ENCODE measurements at places on chromosomes 12 and 14.

- no peak for ATAC-seq
These were observed 59.9 kb downstream of the PRKAB1 start for GRCh38 chr12:119727600-119728443.

GRCh38 chr14:60329274-60329673 is 80.3 kb downstream of the PPM1A start:
- no peak for ATAC-seq

DNA sequence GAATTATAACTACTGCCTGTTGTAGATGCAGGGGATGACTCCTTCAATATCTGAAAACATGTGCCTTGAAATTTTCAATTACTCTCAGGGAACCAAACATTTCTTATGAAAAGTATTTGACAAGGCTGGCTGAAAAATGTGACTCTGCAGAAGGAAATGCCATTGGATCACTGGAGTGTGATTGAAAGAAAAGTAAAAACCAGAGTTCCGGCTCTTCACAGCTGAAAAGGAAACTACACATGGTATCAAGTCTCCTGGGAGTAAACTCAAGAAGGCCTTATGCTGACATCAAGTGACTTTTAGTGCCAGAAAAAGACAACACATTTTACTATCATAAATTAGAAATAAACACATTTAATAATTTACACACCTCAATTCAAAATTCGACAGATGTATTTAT is 693.0 kb downstream of the LRFN5 start:
- ATAC-seq: no peak

DNA sequence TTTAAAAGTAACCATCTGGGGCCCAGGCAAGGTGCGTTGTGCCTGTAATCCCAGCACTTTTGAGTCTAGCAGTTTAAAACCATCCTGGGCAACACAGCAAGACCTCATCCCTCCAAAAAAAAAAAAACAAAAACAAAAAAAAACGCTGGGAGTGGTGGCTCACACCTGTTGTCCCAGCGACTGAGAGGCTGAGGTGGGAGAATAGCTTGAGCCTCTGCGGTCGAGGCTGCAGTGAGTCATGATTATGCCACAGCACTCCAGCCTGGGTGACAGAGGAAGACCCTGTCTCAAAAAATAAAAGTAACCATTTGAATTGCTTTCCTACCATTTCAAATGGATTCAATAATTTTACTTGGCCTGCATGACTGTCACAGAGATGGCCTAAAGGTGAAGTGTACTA is 186.5 kb upstream of the ATP2B1 start:
- no peak for ATAC-seq

DNA sequence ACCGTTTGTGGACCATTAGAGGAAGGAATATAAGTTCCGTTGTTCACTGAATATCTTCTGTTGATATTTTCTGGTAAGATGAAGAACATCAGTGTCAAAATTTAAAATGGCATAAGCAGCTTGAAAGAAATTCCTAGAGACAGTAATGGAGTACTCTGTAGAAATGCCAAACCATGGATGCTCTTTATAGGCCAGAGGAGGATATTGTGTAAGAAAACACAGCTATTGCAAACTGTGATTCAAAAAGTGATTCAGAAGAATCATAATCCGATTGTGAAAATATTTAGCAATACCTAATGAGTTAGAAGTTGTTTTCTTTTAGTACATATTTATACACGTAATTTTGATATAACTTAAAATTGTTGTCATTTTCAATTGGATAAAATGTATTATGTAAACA is 102.8 kb downstream of the SLC16A7 start:
- ATAC-seq: no peak

DNA sequence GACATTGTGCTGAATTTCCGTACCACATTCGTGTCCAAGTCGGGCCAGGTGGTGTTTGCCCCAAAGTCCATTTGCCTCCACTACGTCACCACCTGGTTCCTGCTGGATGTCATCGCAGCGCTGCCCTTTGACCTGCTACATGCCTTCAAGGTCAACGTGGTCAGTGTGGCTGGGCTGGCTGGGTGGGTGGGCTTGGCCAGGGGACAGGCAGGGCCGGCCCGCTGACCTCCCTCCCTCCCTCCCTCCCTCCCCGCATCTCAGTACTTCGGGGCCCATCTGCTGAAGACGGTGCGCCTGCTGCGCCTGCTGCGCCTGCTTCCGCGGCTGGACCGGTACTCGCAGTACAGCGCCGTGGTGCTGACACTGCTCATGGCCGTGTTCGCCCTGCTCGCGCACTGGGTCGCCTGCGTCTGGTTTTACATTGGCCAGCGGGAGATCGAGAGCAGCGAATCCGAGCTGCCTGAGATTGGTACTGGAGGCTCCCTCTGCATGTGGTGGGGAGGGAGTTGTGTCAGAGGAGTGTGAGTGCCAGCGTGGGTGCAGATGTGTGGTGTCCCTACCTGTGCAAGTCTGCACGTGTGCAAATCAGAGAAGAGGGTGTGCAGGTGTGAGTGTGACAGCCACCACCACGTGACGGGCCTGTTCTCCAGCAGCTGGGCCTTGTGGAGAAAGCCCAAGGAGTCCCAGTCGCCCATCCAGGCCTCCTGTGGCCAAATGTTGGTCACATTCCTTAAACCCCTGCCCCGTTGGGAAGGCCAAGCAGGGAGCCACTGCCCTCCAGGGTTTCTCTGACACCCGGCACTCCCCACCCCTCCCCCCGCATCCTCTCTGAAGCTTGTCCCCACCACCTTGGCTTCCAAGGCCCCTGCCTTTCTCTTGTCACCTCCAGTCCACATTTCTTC is 5.3 kb downstream of the KCNH3 start:
- no peak for ATAC-seq

DNA sequence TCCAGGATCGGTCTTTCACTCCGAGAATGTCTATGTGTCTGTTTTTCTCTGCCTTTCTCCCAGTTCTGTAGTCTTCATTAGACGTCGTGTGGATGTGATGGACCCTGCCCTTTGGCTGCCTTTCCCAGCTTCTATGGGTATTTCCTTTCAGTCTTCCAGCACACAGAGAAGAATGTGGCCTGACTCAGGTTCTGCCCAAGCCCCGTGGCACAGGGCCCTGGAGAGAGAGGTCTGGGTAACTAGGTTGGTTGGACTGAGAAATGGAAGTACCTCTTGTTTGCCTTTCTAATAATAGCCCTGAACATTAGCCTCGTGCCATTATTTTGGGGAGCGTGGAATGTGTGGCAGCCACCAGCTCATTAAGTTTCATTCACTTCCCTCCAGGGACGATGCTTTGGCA is 3.8 kb downstream of the FOXJ2 start:
- no peak for ATAC-seq

DNA sequence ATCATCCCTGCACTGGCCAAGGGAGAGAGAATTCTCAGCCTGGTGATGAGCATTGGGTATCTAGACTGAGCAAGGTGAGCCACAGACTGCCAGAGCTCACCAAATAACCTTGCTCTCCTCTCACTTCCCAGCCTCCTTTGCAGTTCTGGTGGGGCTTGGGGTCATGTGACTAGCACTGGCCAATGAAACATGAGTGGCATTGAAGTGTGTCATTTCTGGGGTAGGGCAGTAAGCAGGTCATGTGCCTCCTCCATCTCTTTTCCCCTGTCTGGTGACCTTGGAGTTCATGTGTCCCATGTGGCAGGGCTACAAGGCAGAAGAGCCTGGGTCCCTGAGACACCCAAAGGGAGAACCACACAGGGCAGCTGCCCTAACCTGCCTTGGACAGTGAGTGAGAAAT is 3.6 kb upstream of the KRT72 start:
- no peak for ATAC-seq

- ATAC-seq: no peak
These were observed 5.5 kb downstream of the KRT80 start for GRCh38 chr12:52186118-52186840.

DNA sequence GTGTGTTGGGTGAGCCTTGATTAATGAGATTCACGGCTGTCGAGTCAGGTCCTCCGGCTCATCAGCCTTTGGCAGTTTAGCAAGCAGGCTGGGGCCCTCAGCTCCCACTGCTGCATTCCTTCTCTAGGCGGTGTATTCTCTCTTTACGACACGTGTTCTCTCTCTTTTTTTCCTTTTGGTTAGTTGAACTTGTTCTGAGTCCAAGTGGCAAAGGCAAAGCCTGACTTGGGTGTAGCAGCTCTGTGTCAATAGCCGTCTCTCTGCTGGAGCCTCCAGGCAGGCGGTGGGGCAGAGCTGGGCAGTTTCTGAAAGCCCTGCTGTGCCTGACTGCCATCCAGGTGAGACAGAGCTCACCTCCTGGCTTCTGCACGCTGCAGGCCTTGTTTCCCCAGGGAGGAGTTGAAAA is 46.6 kb downstream of the SUSD6 start:
- ATAC-seq: no peak

DNA sequence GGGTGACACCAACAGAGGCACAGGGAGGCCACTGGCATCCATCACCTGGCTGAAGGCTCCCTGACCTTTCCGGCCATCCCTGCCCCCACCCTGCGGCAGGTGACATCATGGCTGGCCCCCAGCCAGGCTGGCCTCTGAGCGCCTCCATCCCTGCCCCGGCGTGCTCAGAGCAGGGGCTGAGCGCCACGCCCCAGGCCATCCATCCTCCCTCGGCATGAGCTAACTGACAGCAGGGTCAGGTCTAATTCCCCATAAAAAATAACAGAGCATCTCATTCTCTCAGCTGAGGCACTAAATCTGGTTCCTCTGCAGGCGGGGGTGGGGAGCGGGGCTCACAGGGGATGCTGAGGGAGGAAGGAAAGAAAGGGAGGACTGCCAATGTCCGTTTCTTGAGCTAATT is 50.7 kb downstream of the PRIMA1 start:
- ATAC-seq: no peak

- no peak for ATAC-seq
These were observed 110.6 kb upstream of the PRMT8 start for GRCh38 chr12:3380200-3381043.

DNA sequence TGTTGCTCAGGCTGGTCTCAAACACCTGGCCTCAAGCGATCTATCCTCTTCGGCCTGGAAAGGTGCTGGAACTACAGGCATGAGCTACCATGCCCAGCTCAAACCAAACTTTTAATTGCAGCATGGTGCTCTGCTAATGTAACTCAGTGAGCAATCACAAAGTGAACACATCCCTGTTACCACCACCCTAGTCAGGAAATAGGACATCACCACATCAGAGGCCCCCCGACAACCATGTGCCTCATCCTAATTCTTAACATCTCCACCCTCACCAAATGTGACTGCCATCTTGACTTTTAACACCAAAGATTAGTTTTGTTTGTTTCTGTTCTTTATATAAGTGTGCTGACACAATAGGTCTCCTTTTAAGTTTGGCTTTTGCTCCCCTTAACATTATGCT is 22.8 kb upstream of the SDR39U1 start:
- no peak for ATAC-seq
